ENCODE measurements at places on chromosomes 3 and 15.
A peak's percentile ranks its signal among the peaks of the same experiment; 100 is the strongest.

DNA sequence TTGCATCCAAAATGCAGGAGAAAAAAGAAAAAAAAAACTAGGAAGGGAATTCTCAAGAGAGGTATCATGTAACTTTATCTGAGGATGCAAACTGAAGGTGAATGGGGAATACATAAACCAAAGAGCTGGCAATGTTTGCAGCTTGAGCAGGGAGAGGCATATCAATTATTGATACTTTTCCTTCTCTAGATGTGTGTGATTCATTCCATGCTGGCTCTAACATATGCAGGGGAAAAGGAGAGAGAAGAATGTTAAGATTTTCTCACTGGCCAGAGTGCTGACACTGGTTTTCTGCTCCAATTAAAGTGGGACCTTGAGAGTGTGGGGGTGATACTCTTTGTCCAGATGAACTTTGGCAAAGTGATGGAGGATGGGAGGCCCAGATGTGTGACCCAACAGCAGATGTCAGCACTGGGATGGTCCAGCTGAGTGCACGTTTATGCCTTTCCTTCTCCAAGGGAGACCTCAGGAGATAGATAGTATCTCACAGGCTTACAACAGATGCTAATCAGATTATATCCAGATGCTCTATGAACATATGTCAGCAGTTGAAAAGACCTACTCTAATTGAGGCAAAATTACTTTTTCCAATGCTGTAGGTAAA, 50.0 kb upstream of the PSMD6 start:
- no peak for DNase-seq

GRCh38 chr3:149363053-149363452, 14.4 kb downstream of the TM4SF1 start:
- DNase-seq = peak; percentile 54

- DNase-seq = no peak
Observed at GRCh38 chr3:78801926-78802561, 965.8 kb downstream of the ROBO1 start.

- no peak for DNase-seq
Observed at GRCh38 chr3:49873623-49874022, 3.9 kb upstream of the CAMKV start.

DNA sequence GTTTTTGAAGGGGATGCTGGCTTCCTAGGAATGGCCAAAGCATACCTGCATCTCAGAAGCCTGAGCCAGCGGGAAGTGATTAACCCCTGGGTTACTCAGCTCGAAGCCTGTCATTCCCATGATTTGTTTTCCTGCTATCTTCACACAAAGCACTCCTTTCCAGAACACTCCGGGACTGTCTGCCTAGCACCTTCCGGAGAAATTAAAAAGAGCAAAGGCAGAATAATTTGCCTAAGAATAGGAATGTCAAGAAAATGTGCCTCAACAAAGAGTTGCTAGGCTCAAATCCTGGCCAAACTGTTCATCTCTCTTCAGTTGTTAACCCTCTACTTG, 34.1 kb downstream of the TPM1 start:
- DNase-seq = no peak

- DNase-seq = no peak
Observed at GRCh38 chr15:59174151-59174834, 32.4 kb upstream of the LDHAL6B start.

DNA sequence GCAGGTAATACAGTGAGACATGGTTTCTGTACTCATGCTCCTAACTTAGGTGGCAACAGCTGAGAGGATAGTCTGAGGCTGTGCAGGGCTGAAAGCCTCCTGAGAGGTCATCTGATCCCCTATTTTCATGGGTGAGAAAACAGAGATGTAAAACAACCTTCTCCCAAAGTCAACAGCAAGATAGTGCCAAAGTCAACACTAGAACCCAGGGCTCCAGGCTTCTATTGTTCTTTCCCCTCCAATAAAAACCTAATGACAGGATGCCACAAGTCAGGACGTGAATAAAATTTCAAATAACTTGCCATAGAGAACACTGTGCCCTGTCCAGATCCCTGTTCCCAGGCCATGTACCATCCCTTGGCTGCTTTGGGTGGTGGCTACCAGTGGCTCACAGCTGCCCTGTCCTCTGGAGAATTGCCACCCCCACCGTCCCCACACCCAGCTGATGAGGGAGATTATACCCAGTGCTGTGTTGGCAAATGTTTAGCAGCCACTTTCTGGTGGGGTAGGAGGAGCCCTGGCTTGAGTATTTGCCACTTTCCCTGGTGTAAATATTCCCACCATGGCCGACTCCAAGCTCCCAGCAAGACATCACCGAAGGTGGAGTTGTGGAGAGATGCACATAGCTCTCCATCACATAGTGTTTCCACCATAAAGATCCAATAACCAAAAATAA, 54.8 kb downstream of the SRGAP3 start:
- DNase-seq = no peak

- DNase-seq = no peak
Observed at GRCh38 chr15:48467801-48468200, 136.6 kb downstream of the DUT start.

DNA sequence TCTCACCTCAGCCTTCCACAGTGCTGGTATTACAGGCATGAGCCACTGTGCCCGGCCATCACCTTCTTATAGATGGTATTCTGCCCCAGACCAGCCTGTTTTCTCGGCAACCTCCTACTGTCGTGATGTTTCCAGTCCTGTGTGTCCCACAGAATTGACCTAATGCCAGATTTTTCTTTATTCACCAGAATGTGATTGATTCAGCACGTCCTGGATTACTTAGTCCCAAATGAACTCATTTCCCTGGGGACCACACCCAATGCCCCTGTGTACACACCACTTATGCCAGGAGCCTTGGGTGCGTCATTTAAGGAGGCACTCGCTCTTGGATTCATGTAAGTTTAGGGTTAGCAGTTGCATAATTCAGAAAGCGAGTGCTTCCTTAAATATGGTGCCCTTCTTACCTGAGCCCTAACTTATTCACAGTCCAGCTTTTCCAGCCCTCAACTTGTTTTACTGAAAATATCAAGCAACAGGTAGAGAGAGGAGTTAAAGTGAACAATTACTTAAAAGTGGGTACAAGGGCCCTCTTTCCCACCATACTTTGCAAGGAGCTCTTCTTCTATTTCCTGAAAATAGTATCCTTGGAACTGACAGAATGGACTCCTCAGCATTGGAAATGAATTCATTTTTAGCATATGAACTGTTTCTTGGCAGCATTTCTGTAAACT, 64.6 kb upstream of the UBE2E1 start:
- no peak for DNase-seq

GRCh38 chr15:61050844-61051568, 178.1 kb downstream of the RORA start:
- DNase-seq = no peak

DNA sequence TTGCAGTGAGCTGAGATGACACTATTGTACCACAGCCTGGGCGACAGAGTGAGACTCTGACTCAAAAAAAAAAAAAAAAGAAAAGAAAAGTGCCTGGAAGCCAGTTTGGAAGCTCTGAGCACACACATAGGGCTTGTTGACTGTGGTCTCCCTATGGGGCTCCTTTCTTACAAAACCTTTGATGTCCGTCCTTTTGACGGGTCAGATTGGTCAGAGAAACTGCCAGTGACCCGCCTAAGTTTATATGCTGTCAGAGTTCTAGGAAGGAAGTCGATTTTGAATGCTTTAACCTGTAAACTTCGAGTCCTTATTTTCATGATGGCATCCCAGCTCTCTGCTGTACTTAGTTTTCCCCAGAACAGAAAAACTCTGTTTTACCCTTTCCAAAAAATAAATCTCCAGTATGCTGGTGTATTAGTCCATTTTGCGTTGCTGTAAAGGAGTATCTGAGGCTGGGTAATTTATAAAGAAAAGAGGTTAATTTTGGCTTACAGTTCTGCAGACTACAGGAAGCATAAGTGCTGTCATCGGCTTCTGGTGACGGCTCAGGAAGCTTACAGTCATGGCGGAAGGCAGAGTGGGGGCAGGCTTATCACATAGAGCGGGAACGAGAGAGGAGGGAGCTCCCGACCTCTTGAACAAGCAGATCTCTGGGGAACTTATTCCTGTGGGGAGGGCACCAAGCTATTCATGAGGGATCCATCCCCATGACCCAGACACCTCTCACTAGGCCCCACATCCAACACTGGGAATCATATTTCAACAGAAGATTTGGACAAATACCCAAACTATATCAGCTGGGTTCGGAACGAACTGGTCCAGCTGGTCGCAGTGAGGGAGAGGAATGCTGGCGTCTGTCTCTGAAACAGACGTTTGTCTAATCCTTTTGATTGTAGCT, 72.3 kb downstream of the LMLN start:
- DNase-seq = no peak

GRCh38 chr15:71385026-71385425, 269.8 kb downstream of the THSD4 start:
- no peak for DNase-seq

- DNase-seq = no peak
Observed at GRCh38 chr15:81072551-81072950, 61.5 kb upstream of the CFAP161 start.

- peak; percentile 39 for DNase-seq
Observed at GRCh38 chr3:117526470-117527079, 817.0 kb downstream of the TUSC7 start.

DNA sequence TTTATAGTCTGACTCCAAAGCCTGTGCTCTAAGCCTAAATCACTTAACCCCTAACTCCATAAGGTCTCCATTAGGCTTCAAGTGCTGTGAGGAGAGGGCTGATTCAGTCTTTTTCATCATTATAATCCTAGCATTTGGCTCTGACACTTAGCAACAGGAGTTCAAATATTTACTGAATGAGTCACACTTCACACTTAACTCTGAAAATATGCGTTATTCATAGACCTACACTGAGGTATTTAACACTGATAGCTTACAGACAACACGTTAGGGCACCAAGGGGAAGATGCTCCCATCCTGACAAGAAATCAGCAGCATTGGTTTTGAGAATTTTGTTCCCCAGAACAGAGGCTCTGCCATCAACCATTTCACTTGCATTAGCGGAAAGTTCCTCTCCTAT, 53.5 kb downstream of the MSL2 start:
- peak; percentile 90 for DNase-seq

DNA sequence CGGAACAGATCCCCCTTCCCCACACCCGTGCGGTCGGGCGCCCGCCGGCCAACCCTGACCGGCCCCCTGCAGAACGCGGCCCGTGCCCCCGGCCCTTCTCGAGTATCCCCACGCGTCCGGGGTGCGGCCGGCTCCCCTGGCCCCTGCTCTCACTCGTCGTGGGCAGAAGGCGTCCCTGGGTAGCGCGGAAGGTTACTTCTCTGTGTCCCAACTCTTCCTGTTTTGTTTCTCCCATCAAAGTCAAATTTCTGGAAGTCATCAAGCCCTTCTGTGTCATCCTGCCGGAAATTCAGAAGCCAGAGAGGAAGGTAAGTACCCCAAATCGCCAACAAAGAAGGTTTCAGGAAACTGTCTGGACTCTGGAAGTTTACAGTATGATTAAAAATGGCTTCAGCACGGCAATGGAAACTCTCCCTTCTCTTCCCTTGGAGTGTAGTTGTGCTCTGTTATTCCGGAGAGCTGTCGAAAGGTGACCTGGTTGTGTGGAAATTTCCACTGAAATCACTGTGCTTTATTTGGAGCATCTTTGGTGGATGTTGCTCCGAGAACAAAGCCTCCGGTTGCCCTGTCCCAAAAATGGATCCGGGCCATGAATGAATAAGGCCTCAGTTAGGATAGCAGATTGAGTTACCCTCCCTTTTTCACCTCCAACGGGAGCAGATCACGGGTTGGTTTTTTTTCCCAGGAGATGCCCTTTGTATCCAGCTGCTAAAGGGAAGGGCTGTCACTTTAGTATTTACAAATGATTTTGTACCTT, 536 bp downstream of the SEC61A1 start:
- no peak for DNase-seq

GRCh38 chr15:94164971-94165370, 66.4 kb upstream of the MCTP2 start:
- no peak for DNase-seq

GRCh38 chr15:38401701-38402100, 52.2 kb upstream of the FAM98B start:
- DNase-seq = peak; percentile 18

DNA sequence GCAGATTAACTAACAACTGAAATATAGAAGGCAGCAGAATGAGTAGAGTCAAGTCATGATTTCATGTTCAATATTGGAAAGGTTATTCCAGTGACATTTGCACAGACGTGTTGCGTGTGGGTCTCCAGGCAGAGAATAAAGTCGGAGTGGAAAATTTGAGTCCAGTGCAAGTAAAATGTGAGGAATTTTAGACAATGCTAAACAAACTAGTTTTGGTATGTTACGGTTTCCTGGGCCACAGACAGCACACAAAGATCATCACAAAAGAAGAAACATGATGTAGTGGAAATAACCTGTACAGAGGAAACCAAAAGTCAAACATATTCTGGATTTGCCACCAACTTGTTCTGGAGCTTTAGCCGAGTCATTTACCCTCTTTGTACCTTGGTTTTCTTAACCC, 367 bp downstream of the OR4F6 start:
- no peak for DNase-seq

DNA sequence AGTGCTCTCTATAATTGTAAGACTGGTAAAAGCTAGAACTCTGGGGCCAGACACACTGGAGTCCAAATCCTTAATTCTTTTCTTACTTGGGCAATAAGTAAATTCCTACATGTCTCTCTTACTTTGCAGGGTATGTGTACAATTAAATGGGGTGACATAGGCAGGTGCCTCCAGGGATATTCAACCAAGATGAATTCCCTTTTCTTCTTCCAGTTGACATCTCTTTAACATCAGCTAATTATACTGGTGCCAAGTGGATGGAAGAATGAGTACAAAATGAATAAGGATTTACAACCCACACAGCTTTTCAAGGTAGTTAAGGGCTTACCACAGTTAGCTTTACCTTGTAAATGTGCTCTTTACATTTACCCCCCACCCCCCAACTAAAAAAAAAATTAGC, 295.5 kb upstream of the GADL1 start:
- no peak for DNase-seq

DNA sequence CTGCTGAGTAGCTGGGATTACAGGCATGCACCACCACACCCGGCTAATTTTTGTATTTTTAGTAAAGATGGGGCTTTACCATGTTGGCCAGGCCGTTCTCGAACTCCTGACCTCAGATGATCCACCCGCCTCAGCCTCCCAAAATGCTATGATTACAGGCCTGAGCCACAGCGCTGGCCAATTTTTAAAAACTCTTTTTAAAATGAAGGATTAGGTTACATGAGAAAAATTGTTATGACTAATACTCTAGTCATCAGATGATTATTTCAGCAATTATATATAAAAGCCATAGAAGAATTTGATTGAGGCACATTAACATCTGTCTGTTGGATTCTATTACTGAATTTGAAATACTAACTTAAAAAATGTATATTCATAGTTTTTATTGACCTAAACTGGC, 134.1 kb upstream of the MNS1 start:
- DNase-seq = peak; percentile 57

DNA sequence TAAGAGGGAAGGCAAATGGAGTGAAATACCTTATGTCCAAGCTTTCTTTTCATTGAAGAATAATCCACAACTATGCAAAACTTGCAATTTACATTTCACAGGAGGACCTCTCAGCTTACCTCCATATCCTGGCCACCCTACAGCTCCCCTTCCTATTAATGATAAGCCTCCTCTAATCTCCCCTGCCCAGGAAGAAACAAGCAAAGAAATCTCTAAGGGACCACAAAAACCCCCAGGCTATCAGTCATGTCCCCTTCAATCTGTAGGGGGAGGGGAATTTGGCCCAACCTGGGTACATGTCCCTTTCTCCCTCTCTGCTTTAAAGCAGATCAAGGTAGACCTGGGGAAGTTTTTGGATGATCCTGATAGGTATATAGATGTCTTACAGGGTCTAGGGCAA, 11.0 kb upstream of the OSBPL11 start:
- DNase-seq = no peak

- no peak for DNase-seq
Observed at GRCh38 chr3:102712896-102713295, 278.1 kb downstream of the ZPLD1 start.

Measured in EL (cell line).